Left lung (tissue), 14 donors: ENCODE measurements at places on chromosomes 11 and 22. TPM values are rescaled to one million over a fixed set of nuclear protein-coding genes. Genes with fewer than 3 reads are reported as not detected.

- no peak for DNase-seq
These were observed 104.0 kb downstream of the PDE2A start for GRCh38 chr11:72569966-72570892.

TBX1 gene
- 11.7 TPM for polyA plus RNA-seq

DNA sequence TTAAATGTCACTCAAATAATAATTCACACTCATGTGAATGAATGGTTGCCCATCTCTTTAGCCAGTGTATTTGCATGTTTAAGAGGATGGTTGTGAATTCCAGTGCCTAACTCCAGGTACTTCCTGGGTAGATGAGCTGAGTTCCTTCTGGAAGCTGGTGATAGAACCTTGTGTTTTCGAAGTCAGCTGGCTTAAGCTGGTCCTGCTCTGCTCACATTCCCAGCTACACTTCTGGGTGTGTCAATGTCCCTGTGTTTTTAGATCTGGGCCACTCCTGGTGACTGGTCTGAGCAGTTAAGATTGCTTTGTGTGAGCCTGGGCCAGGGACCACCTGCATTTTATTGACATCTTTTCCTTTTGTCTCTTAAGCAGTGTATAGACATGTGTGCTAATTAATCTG lies 10.6 kb downstream of the TEAD1 start:
- DNase-seq = no peak

TIMP3 gene
- 153 TPM for polyA plus RNA-seq

DNA sequence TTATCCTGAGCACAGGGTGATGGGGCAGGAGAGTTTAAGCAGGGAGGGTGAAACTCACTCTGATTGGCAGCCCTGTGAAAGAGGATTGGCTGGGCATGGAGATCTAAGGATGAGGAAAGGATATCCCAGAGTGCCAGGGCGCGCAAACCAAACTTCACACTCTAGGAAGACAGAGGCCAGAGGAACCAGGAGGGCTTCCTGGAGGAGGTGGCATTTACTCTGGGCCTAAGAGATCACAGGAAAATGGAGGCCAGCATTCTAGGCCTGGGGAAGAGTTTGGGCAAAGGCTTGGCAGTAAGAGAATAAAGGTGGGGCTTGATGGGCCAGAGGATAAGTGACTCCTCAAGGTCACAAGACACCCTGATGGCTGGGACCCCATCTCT lies 377 bp upstream of the NCF4 start:
- DNase-seq = no peak
